Breast epithelium (tissue), 4 donors: ENCODE measurements at places on chromosomes 3 and 15. TPM values are rescaled to one million over a fixed set of nuclear protein-coding genes. Genes with fewer than 3 reads are reported as not detected.

DNA sequence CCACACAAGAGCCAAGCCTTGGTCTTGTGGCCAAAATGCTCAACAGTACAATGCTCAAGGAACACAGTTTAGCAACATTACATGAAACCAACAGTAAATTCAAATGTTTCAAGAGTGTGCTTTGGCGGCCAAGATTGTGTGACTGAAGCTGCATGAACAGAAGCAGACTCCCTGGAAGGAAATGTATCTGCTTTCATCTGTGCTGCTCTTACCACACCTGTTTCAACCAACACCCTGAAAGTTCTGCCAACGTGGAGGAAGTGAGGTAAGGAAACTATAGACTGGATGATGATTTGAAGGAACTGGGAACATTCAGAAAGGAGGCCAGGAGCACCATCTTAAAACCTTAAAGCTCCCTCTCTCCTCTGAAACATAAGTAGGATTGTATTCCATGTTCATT is 55.7 kb downstream of the MB21D2 start:
- no peaks in the 10 kb centered on the region for H3K27me3 ChIP-seq
- DNase-seq: no peak
- H3K4me3 ChIP-seq: no peak overlapping the region
- no peaks in the 10 kb centered on the region for H3K4me1 ChIP-seq
- H3K27ac ChIP-seq: no peak overlapping the region

CELF6 gene
- total RNA-seq: 3.5 TPM

- no peaks in the 10 kb centered on the region for H3K27me3 ChIP-seq
- H3K4me3 ChIP-seq: no peak overlapping the region
- H3K36me3 ChIP-seq: no peaks in the 10 kb centered on the region
- no peaks in the 10 kb centered on the region for H3K4me1 ChIP-seq
Measured at GRCh38 chr15:58518626-58519025, 86.8 kb downstream of the LIPC start.

GRCh38 chr3:157573780-157574378 is 70.7 kb upstream of the VEPH1 start:
- no peak for DNase-seq
- no peak overlapping the region for H3K4me3 ChIP-seq
- no peaks in the 10 kb centered on the region for H3K27me3 ChIP-seq
- no peaks in the 10 kb centered on the region for H3K4me1 ChIP-seq

GRCh38 chr3:65971293-65972252 is 67.1 kb downstream of the MAGI1 start:
- H3K27me3 ChIP-seq: no peaks in the 10 kb centered on the region
- no peaks in the 10 kb centered on the region for H3K36me3 ChIP-seq
- no peak for DNase-seq
- no peaks in the 10 kb centered on the region for H3K4me1 ChIP-seq
- H3K27ac ChIP-seq: no peak overlapping the region
- H3K4me3 ChIP-seq: no peak overlapping the region

PRC1 gene
- total RNA-seq: 10.5 TPM

STAB1 gene
- 47.7 TPM for total RNA-seq

SCN11A gene
- total RNA-seq: 0.48 TPM

- DNase-seq: no peak
- no peaks in the 10 kb centered on the region for H3K36me3 ChIP-seq
- H3K27ac ChIP-seq: no peak overlapping the region
- no peaks in the 10 kb centered on the region for H3K27me3 ChIP-seq
Measured at GRCh38 chr3:16896094-16896627, 11.4 kb downstream of the PLCL2 start.

NEK10 gene
- 48.4 TPM for total RNA-seq
